HTR-8/SVneo (cell line): ENCODE measurements at places on chromosomes 12 and 14.
A peak's percentile ranks its signal among the peaks of the same experiment; 100 is the strongest.

DNA sequence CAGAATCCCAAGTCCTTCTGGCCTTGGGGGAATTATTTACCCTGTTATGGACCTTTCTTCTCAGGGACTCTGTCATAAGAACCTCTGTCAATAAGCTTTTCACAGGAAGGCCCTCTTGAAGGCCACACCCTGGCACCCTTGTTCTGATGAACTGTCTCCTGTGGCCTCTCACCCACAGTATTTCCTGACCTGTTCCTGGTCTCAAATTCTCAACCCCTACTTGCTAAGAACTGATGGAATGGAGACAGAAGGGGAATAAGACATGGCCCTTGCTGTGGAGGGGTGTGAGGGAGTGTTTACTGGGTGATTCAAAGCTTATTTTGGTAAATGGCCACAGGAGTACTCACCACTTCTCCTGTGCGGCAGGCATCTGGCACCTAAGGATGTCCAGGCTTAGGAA lies 1082.9 kb downstream of the BCL11B start:
- no peak for DNase-seq

GRCh38 chr14:81571437-81571836 lies 37.8 kb upstream of the SEL1L start:
- no peak for DNase-seq

- no peak for DNase-seq
Measured at GRCh38 chr12:129622566-129622965, 281.3 kb downstream of the TMEM132D start.

GRCh38 chr14:105389534-105389933 lies 8.8 kb upstream of the TEX22 start:
- DNase-seq = no peak

GRCh38 chr14:38867561-38868150 lies 235.4 kb downstream of the SEC23A start:
- peak; percentile 23 for DNase-seq

- no peak for DNase-seq
Measured at GRCh38 chr14:51498411-51499227, 153.1 kb upstream of the FRMD6 start.

DNA sequence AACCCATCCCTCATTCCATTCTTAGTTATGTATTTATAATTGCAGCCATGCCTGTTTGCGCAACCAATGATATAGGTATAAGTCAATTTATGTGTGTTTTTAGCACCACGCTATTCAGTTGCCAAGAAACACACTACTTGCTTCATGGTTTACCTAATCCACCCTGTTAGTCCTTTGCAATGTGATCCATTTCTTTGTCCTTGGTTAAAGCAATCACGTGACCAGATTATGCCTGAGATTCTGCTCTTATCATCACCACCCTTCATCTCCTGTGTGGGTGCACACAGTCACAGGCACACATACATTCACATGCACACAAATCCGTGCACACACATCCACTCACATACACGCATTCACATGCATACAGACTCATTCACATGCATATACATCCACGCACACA lies 52.3 kb upstream of the KCNA5 start:
- DNase-seq = no peak

- no peak for DNase-seq
Measured at GRCh38 chr12:115755725-115756085, 521.8 kb downstream of the MED13L start.

- DNase-seq = no peak
Measured at GRCh38 chr12:106101803-106102202, 37.0 kb downstream of the NUAK1 start.

DNA sequence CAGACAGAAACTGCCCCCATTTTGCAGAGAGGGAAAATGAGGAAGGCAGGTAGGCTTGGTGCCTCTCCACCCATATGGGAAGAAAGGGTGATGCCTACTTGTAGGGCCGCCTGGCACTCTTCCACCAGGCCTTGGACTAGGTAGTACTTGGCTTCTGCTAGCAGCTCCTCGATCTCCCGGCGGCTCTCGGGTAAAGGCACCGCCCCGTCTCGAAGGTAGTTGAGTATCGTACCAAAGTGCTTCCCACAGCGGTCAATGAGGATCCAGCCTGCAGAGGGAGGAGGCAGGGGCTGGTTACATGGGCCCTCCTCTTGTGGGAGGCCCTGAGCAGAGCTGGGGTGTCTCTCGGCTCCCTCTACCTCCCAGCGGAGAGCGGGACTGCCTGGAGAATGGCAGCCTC lies 16.6 kb downstream of the KCTD10 start:
- DNase-seq = no peak

GRCh38 chr12:20549108-20549719 lies 145.9 kb upstream of the SLCO1C1 start:
- peak; percentile 1 for DNase-seq

DNA sequence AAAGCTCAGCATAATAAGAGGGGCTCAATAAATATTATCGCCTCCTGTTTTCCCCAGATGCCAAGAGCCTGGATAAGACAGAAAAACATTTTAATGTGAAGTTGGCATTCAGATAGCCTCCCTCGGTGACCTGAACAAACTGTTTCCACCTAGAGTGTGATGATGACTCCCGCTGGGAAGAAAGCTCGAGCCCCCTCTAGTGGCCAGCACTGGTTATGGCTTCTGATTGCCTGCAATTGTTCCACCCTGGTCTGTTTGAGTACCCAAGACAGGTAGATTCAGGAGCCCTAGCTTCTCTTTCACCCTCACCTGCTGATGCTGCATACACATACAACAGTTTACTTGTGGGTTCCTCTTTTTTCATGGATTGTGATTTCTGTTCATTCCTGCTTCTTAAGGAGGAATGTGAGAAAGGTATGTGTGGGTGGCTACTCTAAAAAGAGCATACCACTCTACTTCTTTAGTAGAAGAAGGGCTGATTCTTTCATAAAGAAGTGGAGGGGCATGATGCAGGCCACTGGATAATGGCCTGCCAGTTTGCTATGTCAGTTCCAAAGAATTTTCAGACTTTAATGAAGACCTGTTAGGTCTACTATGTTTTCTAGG lies 6.4 kb downstream of the ERG28 start:
- peak; percentile 92 for DNase-seq

DNA sequence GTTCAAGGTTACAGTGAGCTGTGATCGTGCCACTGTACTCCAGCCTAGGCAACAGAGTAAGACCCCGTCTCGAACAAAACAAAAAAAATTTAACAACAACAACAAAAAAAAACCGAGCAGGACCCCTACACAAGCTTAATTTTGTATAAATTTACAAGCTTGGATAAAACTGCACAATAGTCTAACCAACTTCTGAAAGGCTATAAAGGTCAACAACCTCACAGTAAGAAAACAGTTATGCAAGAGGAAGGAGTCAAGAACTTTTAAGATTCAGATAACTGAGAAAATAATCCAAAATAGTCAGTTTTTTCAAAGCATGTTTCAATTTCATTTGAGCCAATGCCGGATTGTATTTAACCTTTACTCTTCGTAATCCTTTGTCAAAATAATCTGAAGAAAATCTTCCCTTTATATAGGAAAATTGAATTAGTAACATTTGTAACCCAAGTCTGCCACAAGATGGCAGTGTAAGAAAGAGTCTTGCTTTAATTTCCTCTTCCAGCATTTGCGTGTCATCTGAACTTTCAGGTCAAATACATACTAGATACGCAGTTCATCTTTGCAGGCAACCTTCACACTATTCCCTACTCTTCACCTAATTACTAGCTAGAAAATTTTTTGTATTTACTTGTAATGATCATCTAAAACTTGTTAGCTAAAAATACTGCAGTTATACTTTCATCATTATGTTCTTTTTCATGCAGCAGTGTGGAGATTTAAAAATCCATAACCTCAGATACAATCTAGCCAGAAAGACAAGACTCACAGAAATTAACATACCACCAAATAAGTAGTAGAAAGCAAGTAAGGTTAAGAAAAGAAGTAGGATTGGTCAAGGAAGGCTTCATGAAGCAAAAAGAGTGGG lies 5.8 kb downstream of the CCNB1IP1 start:
- peak; percentile 41 for DNase-seq

GRCh38 chr14:104688505-104689108 lies 811 bp upstream of the INF2 start:
- no peak for DNase-seq

GRCh38 chr14:104820669-104821228 lies 19.8 kb downstream of the ZBTB42 start:
- peak; percentile 53 for DNase-seq

- no peak for DNase-seq
Measured at GRCh38 chr14:33682760-33683159, 268.1 kb downstream of the EGLN3 start.

- peak; percentile 5 for DNase-seq
Measured at GRCh38 chr12:21296751-21297406, 37.8 kb downstream of the SLCO1A2 start.

DNA sequence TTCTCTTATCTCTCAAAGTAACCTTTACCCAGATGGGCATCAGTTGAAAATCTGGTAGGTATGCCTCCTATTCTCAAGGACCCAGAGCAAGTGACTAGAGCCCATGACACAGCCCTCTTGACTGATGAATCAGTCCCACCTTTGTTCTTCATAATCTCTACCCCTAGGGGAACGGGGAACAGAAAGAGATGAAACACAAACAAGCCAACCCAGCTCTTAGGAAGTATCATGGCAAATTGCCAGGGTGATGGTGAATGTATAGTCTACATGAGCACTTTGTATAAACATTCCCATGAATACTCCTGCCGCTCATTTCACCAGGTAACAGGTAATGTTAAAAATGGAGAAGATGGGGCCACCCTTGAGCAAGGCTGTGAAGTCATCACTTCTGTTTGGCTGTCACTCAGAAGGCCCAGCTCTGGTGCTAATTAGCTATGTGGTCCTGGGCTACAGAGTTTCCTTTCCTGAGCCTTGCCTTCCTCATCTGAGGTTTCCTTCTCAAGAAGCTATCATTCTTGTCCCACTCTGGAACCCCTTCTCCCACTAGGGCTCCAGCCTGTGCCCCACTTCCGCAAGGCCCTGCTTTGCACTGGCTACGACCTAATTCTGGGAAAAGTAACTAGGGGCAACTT lies 161.7 kb downstream of the ANO2 start:
- DNase-seq = no peak

- peak; percentile 41 for DNase-seq
Measured at GRCh38 chr12:100234591-100235304, 32.1 kb downstream of the DEPDC4 start.

GRCh38 chr12:12219664-12220063 lies 47.2 kb downstream of the LRP6 start:
- DNase-seq = no peak

DNA sequence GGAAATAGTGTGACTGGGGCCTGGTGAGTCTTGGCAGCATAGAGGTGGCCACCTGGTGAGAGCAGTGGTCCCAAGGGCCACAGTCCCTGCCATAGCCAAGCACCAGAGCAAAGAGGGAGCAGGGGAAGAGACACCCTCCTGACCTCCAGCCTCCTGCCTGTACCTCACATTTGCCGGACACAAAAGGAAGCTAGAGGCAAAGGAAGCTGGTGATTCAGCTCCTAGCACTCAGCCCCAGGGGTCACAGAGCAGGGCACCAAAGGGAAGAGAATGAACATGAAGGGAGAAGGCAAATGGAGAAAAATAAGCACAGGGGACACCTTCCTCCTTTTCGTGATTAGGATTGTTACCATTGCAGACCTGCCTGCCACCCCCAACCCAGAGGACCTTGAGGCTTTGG lies 216.8 kb downstream of the ZFP36L1 start:
- no peak for DNase-seq

- no peak for DNase-seq
Measured at GRCh38 chr12:55610598-55610997, 26.1 kb upstream of the OR10P1 start.

DNA sequence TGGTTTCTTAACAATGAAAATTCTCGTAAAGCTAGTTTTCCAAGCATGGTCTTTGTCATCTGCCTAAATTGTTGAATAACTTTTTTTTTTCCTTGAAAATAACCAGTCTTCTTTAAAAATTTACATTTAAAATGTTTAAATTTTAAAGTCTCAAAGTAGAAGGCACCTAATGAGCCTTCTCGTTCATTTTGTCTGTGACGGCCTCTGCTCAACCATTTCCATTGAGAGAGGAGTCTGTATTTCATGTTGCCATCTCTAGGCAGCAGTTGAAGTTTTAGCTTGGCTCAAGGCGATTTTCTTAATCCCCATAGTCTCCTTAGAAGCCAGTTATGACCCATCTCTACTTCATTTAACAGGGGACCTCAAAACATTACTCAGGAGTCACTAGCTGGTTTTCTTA lies 69.1 kb downstream of the PAPOLA start:
- no peak for DNase-seq

DNA sequence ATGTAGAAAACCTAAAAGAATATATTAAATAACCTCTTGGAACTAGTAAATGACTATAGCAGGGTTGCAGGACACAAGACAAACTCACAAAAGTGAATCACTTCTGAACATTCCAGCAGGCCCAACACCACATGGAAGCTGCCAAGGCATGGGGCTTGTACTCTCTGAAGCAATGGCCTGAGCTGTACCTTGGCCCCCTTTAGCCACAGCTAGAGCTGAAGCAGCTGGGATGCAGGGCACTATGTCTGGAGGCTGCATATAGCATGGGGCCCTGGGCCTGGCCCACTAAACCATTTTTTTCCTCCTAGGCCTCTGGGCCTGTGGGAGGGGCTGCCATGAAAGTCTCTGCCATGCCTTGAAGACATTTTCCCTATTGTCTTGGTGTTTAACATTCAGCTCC lies 1067.3 kb downstream of the LRFN5 start:
- DNase-seq = no peak

DNA sequence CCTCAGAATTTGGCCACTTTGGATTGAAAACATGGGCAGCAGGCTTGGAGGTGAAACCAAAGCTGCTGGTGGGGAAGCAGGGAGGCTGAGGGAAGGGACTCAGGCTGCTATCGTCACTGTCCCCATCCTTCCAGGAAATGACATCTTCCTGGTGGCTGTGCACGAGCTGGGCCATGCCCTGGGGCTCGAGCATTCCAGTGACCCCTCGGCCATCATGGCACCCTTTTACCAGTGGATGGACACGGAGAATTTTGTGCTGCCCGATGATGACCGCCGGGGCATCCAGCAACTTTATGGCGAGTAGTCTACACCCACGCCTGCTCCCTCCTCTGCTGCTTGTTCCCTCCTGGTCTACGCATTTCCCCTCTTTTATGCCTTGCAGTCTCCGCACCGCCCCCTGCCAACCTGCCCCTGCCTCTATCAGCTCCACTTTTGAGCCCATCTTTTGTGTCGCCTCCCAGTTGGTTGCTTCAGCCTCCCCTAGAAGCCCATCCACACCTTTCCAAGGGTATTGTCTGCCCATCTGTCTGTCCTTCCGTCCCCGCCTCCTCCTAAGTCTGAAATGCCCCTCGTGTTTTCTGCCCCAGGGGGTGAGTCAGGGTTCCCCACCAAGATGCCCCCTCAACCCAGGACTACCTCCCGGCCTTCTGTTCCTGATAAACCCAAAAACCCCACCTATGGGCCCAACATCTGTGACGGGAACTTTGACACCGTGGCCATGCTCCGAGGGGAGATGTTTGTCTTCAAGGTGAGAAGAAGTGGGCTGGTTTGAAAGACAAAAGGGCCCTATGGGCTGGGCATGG lies 6.9 kb downstream of the MMP14 start:
- no peak for DNase-seq

DNA sequence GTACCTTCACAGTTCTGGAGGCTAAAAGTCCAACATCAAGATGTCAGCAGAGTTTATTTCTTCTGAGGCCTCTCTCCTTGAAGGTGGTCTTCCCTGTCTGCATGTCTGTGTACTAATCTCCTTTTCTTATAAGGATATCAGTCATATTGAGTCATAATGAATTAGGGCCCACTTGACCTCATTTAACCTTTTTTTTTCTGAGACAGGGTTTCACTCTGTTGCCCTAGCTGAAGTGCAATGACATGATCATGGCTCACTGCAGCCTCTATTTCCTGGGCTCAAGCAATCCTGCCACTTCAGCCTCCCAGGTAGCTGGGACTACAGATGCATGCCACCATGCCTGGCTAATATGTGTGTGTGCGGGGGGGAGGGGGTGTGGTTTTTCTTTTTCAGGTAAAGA lies 41.7 kb downstream of the PPM1H start:
- DNase-seq = no peak
